Kidney tubule cell (primary cell): ENCODE measurements at places on chromosomes 2 and 18.
A peak's percentile ranks its signal among the peaks of the same experiment; 100 is the strongest.

DNA sequence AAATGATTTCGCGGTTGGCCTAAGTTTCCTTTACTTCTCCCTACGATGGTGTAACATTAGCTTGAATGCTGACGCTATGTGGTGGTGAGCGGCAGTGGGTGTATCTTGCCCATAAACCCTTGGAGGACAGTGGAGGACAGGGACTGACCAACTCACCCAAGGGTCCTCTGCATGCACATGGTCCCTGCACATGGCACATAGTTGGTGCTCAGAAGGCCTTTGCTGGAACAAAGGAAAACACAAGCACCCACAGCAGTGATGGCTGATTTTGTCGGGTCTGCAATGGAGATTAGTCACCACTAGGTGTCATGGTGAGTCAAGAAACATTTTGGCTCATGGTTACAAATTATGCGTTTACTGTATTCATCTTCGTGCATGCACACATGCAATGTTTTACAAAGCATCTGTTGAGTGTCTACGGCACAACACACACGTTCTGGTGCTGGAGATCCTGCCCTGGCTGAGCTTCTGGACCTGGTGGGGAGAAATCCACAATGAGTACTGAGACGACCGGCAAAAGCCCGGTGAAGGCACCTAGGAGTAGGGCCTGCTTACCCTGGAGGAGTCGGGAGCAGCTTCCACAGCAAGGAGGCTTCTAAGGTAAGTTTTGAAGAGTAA lies 44.0 kb downstream of the PDCL3 start:
- DNase-seq = peak; percentile 47

GRCh38 chr18:72903033-72903432 lies 35.2 kb upstream of the NETO1 start:
- DNase-seq = no peak

- DNase-seq = no peak
These were observed 57.8 kb downstream of the C2orf76 start for GRCh38 chr2:119308793-119309330.

DNA sequence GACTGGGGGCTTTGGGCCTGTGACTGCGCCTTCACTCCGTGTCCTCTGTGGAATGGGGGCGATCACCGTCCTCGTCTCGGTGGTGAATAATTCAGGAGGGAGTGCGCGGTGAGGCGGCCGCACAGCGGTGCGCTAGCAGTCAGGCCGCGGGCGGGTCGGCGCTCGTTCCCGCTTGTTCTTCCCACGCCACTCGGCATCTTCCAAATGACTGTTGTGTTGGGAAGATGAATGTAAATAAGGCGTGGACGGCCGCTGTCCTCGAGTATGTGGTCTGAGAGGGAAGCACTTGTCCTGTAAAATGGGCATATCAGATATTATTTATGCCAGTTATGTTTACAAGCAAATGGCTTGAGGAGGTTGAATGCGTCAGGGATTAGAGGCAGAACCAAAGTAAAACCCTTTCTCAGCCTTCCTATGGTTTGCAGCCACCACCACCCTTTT lies 608 bp upstream of the VPS4B start:
- DNase-seq = no peak

- DNase-seq = no peak
These were observed 76.0 kb downstream of the RNF144A start for GRCh38 chr2:6993229-6993640.

- no peak for DNase-seq
These were observed 679.3 kb downstream of the NR4A2 start for GRCh38 chr2:155653176-155653575.
